ENCODE measurements at places on chromosomes 1 and 21.

GRCh38 chr1:36199934-36200741, 24.1 kb upstream of the THRAP3 start:
- DNase-seq: no peak

DNA sequence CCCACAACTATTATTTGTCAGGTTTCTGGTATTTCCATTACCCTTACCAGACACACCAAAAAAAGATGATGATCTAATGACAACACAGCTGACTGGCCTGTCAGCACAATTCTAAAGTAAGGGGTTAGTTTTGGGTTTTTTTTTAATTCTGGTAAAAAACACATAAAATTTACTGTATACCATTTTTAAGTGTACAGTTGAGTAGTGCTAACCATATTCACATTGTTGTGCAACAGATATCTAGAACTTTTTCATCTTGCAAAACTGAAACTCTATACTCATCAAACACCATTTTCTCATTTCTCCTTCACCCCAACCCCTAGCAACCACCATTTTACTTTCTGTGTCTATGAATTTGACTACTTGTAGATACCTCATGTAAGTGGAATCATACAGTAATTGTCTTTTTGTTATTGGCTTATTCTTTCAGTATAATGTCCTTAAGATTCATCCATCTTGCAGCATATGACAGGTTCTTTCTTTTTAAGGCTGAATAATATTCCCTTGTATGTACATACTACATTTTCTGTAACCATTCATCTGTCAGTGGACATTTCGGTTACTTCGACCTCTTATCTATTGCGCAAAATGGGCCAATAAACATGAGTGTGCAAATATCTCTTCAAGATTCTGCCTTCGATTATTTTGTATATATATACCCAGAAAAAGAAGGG, 29.8 kb downstream of the ARNT start:
- no peak for DNase-seq

DNA sequence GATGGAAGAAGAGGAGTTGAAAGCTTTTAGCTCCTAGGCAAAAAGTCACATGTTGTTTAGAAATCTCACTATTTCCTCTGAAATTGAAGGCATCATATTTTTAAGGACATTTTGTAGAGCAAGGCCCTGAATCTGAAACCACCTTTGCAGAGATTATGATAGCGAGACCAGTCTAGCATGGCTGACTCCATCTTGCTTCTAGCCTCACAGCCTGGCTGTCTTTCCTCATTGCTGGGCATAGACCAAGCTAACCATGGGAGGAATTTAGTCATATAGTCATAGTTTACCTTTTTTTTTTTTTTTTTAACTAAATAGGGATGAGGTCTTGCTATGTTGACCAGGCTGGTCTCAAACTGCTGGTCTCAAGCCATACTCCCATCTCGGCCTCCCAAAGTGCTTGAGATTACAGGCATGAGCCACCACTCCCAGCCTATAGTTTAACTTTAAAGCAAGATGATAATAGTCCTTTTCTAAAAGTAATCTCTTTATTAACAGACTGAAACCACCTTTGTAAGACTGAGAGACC, 42.2 kb upstream of the ZNF326 start:
- DNase-seq: no peak

DNA sequence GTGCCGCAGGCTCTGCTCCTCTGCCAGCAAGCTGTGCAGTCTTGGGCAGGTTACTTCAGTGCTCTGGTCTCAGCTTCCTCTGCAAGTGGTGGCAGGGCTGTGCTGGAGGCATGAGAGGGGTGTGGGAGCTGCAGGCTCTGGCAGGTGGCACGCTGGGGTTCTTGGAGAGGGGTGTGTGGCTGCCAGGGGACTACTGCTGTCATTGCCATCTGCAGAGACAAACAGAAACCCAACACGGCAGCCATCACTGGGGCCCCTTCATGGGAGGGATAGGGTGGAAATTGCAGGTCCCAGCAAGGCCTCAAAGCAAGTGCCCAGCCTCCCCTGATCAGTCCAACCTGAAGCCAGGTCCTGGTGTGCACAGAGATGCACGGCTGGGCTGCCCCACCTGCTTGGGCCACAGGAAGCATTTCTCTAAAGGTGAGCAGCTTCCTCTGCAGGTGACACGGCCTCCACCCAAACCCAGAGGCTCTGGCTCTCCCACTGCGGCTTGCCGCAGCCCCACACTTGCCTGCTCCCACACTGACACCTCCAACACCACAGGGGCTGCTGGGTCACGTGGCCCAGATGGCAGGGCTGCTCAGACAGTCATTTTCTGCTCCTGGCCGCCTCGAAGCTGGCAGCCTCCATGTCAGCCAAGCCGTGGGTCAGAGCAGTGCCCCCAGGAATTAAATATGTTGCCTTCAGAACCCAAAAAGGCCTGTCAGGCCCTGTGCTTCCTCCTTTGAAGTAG, 4.1 kb upstream of the COL6A2 start:
- no peak for DNase-seq

DNA sequence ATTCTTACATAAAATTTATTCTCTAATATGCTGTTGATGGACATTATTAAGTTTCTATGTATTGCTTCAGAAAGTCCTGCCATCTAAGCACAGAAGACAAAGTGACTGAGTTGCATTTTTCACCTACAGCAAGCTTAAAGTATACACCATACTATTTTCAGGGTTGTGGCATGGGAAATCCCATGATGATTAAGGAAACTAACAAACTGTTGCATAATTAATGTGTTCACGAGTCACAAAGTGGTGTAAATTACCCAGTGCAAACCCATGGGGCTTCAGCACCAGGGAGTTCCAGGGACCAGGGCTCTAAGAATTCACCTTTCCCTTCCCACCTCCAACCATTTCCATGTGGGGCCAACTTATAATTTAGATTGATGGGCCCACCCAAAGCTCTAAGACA, 81.9 kb upstream of the NR5A2 start:
- DNase-seq: no peak

DNA sequence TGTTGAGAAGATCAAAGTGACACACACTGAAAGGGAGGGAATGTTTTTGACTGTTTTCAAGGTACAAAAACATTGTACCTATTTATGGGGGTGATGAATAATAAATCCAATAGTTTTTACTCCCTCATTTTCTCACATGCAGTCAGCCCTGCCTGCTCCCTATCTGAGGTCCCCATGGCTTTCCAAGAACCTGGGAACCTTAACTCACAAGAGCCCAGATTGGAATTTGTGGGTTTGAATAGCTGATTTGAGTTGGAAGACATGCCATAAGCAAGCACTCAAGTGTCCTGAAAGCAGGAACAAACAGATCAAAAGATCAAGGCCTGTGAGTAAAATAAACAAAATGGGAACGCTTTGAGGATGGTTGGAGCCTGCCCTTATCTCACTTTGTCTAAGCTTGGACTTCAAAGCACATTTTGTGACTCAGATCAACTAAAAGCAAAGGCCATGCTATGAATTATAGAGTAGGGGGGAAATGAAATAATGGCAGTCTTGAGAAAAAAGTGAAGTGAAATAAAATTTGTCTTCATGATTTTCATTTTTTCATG, 136.6 kb downstream of the LYPLAL1 start:
- DNase-seq: no peak

DNA sequence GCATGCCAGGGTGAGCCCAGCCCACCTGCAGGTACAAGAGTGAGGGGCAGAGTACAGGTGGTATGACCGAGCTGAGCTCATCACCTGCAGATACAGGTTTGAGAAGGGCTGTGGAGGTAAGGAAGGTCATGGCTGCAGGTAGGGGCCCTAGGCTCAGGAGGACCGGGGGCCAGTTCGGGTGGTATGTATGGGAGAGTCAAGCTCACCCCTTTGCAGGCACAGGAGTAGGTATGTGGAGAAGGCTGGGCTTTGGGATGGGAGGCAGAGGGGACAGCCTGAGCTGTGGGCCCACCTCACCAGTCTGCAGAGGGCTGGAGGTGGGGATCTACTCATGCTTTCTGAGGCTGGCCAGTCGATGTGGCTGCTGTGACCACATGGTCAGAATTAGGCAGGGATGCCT, 17.2 kb downstream of the PODN start:
- no peak for DNase-seq

DNA sequence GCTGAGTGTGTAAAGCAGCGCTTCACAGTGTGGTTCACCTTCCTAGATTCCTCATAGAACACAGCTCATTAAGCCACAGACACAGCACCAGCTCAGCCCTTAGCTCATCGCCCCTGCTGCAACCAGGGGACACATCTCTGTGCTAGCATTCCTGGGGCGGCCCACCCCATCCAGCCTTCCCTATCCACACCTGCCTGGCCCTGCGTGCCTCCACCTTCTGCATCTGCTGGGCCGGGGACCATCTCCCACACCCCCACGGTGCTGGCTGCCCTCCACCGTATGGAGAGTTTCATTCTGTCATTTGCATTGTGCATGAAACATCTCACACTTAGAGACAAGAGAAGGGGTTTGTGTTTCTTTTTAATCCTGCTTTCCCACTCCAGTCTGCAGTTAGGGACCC, 35.8 kb upstream of the PRSS38 start:
- no peak for DNase-seq

DNA sequence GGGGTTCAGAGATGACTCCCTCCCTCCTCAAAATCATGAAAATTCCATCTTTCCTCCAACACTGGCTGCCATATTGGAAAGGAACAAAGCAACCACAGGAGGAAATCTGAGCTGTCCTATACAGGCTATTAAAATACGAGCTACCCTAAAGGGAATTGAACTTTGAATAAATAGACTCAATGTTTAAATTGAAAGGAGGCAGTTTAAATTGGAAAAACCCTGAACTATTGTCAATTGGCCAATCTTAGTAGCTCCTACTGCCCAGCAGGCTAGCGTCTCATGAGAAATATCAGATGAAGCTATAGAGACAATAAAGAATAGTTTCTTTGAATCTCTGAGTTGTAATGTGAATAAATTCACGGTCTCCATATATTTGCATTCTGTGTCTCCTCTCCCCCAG, 85.4 kb upstream of the KCNE2 start:
- no peak for DNase-seq

- DNase-seq: no peak
These were observed 91.2 kb downstream of the LMX1A start for GRCh38 chr1:165265196-165265838.

GRCh38 chr1:162212713-162213112, 143.2 kb downstream of the NOS1AP start:
- DNase-seq: no peak

DNA sequence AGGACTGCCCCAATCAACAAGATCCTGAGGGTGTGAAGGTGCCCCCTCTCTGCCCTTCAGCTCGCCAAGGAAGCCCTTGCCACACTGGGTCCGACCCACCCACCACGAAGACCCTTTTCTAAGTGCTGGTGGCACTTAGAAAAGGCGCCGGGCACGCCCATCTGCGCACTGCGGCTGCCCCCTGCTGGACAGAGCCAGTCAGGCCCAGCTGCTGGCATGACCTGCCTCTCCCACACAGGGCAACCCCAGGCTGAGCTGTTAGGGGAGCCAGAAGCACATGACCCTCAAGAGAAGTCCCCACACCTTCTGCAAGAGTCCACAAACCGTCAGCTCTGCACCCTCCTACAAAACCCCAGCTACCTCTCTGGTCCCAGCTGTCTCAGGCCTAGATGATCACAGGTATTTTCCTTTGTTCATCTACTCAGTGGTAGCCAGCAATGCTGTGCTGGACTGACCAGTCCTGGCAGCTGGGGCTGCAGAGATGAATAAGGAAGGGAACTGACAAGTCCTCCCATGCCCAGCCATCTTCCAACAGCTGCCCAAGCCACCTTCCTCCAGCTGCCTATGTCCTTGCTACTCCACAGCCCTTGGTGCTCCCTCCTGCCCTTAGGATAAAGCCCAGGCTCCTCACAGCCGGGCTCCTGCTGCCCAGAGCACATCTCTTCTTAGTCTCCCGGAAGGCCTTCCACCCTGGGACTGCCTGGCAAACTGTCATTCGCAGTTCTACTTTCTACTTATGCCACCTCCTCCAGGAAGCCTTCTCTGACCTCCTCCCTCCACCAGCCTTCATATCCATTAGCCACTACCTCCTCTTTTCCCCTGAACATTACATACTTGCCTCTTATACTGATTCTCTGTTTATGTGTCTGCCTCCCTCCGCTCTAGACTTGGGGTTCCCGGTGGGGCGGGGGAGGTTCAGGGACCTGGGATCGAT, 39.8 kb upstream of the ZC3H12A start:
- peak; percentile 76 for DNase-seq

- DNase-seq: no peak
These were observed 79.9 kb downstream of the PRDM2 start for GRCh38 chr1:13779930-13780329.

GRCh38 chr1:68225781-68226180, 6.5 kb downstream of the WLS start:
- no peak for DNase-seq

DNA sequence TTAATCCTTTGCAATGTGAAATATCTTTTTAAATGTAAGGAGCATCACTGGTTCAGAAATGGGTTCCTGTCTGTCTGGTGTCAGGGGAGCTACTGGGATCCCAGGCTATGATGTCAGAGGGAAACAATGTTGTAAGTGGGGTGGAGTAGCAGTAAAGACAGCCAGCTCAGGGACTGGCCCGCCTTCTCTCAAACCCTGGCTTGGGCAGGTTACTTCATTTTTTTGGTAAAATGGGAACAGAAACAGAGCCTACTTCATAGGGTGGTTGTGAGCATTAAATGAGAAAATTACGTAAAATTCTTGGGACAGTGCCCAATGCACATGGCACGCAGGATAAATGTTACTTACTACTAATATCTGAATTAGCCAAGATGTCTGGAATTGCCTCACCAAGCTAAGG, 30.7 kb upstream of the IL20 start:
- DNase-seq: no peak

- no peak for DNase-seq
These were observed 71.2 kb downstream of the LHX4 start for GRCh38 chr1:180301135-180301742.

- no peak for DNase-seq
These were observed 28.0 kb downstream of the TAF5L start for GRCh38 chr1:229597877-229598276.

GRCh38 chr1:234495231-234495990, 16.4 kb upstream of the TARBP1 start:
- no peak for DNase-seq

- peak; percentile 43 for DNase-seq
These were observed at the start of gene AIM2 for GRCh38 chr1:159076438-159077119. AIM2 (minus strand) TSS chr1:159076766; CDS start chr1:159073499, 3,267 bp downstream.

GRCh38 chr1:15825800-15826199, 18.4 kb upstream of the UQCRHL start:
- DNase-seq: no peak

DNA sequence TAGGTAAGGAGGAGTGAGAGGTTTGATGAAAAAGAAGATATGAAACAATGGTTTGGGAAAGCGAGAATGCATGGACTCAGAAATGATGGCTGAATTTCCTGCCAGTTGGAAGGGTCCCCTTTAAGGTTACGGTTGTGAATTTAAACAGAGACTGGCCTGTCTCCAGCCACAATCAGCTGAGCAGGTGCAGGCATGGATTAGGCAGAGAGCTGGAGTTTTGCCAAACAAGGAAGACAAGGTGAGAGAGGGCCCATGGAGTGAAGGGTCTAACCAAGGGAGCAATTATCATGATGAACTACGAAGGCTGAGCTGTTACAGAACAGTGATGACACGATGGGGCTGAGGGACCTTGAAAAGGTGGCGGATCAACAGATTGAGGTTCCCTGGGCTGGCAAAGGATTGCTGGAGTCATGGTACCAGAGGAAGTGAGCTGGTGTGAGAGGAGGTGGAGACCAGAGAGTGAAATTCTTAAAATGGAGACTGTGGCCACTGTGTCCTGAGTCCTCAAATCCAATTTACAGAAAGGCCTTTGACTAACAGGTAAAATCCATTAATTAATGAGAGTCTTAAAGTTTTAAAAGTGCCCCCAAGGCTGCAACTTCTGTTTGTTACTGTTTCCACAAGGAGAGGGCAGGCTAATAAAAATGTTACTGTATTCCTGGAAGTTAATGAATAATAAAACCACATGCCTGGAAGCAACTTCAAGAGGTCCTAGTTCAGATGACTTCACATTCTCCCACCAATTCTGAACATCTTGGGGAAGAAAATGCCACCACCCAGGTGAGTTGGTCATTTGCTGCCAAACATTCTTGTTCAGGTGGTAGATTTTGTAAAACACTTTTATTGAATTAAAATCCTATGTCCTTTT, 41.5 kb downstream of the LHX9 start:
- DNase-seq: no peak

Data from activated naive CD4-positive, alpha-beta T cell treated with anti-CD3 and anti-CD28 coated beads, Interleukin-2, amount 50 U/mL, for 16 hours (primary cell).